ENCODE measurements at places on chromosomes 7 and 10. TPM values are rescaled to one million over a fixed set of nuclear protein-coding genes. Genes with fewer than 3 reads are reported as not detected.

Gene SYT15
- 10.3 TPM for total RNA-seq

Gene SERPINE1
- total RNA-seq: 328 TPM

Gene HOGA1
- total RNA-seq: not detected

Gene AOAH
- total RNA-seq: not detected

Gene LLCFC1
- not detected for total RNA-seq

Gene SCIN
- 1.6 TPM for total RNA-seq

Gene GIMAP5
- not detected for total RNA-seq

Gene GDF2
- not detected for total RNA-seq

GRCh38 chr10:124717911-124718741 lies 26.1 kb downstream of the FAM53B start:
- no peak overlapping the region for H3K27ac ChIP-seq
- H3K36me3 ChIP-seq: peaks cover 3% of the 10 kb centered on the region
- peaks cover 2% of the 10 kb centered on the region for H3K4me1 ChIP-seq
- H3K27me3 ChIP-seq: no peaks in the 10 kb centered on the region
- no peak overlapping the region for H3K4me3 ChIP-seq
- DNase-seq: no peak

- DNase-seq: no peak
- H3K4me3 ChIP-seq: no peak overlapping the region
- H3K4me1 ChIP-seq: no peaks in the 10 kb centered on the region
Observed at GRCh38 chr7:21912305-21912704, 33.4 kb downstream of the CDCA7L start.

DNA sequence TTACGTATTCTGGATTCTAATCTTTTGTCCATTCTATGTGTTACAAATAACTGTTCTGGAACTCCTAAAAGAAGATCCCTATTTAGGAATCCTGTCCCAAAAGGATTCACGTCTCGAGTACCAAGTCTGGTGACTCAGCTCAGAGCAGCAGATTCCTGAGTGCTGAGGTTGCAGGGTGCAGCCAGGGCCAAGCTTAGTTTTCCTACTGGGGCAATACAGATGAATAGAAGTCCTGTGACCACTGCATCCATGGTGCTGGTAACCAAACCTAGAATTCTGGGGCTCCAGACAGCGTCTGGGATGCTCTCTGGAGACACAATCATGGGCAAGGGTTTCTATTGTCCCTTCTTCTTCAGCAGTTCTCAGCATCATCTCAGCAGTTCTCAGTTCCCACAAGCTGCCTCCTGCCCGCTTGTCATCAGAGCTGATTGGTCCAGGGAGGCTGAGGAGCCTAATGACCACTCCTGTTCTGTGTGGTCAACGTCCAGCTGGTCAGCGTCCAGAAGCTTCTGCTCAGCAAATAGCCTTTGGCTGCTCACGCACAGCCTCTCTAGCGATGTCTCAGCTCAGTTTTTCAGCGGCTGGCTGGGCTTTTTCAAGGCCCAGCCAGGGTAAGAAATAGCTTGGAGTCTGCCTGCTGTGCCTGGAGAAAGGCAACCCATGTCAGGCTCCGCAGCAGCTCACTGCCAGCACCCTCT lies 50.4 kb upstream of the C7orf33 start:
- H3K4me1 ChIP-seq: no peaks in the 10 kb centered on the region
- no peaks in the 10 kb centered on the region for H3K27me3 ChIP-seq
- no peak overlapping the region for H3K27ac ChIP-seq
- H3K4me3 ChIP-seq: no peak overlapping the region
- DNase-seq: no peak

DNA sequence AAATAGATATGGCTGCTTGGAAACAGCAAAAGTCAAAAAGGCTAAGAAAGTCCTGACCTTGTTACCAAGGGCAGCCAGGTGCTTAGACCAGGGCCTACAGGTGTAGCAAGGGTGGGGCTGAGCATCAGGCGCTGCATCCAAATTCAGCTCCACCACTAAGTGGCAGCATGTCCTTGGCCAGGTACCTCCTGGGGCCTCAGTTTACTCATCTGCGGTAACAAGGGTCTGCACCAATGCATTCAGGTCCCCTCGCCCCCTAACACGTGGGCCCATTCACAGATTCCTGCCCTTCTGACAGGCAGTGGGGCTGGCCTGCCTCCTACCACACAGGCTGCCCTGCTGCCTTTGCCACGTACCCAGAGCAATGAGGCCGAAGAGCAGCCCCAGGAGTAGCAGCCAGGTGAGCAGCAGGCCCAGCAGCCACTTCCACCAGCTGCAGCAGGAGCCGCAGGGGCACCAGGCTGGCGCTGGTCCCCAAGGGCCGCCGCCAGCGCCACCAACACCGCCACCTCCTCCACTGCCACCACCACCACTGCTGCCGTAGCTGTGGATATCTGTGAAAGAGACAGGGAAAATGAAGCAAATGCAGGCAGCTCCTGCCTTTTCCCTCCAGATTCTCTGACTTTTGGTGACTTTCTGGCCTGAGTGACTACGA lies 28.9 kb downstream of the COL17A1 start:
- peaks cover 4% of the 10 kb centered on the region for H3K27me3 ChIP-seq
- H3K36me3 ChIP-seq: no peaks in the 10 kb centered on the region
- peaks cover 5% of the 10 kb centered on the region for H3K4me1 ChIP-seq
- H3K27ac ChIP-seq: no peak overlapping the region
- H3K4me3 ChIP-seq: no peak overlapping the region

GRCh38 chr7:108167460-108167859 lies 37.3 kb upstream of the LAMB4 start:
- peaks cover 1% of the 10 kb centered on the region for H3K4me1 ChIP-seq
- H3K4me3 ChIP-seq: no peak overlapping the region

DNA sequence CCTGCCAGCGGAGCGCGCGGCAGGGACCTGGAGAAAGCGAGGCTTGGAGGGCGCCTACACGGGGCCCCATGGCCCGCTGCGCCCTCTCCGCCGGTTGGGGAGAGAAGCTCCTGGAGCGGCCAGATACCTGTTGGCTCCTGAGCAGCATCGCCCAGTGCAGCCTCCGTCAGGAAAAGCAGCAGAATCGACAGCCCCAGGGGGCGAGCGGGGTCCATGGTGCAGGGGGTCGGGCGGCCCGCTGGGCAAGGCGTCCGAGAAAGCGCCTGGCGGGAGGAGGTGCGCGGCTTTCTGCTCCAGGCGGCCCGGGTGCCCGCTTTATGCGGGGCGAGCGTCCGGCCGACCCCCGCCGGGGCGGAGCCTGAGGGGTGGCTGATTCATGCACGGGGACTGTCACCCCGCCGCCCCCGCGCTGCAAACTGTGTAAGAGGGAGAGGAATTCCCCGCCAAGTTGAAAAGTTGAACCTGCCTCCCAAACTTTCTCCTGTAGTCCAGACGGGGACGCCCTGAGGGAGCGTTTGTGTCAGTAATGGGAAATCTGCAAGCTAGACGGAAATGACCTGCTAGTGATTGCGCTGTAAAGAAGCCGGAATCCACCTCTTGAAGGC lies at the start of gene TFPI2:
TSS of gene TFPI2 (minus strand) at position 290 of the 605 bp plus-strand sequence. CDS start at position 215, 75 bp downstream.
- peak within 1 kb of the TSS; percentile 85 for H3K27ac ChIP-seq
- no peaks in the 10 kb centered on the region for H3K27me3 ChIP-seq
- peaks cover 22% of the 10 kb centered on the region for H3K4me1 ChIP-seq
- DNase-seq: peak; percentile 85

GRCh38 chr10:88491314-88491713 lies 91.8 kb downstream of the RNLS start:
- no peak for DNase-seq
- H3K27me3 ChIP-seq: peaks cover 16% of the 10 kb centered on the region

DNA sequence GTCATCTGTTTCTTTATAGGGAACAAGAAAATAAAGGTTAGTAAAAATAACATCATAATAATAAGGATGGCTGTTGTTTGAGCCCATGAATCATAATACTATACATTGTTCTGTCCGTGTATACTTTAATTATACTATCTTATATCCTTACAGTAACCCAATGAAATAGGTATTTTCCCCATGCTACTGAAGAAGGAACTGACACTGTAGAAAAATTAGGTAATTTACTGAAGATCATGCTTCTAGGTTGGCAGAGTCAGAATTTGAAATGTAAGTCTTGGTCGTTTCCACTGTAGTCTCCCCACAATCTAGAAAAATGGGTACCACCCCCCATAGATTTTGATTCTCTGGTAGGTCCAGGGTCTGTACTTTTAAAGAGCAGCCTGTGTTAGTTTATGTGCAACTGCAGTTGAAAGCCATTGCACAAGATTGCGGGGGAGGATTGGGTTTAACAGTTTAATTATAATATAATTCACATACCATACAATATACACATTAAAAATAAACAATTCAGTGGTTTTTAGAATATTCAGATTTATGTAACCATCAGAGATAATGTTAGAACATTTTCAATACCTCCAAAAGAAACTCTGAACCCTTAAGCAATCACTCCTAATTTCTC lies 47.7 kb downstream of the SHOC2 start:
- H3K36me3 ChIP-seq: peaks cover 6% of the 10 kb centered on the region
- no peak for DNase-seq
- no peaks in the 10 kb centered on the region for H3K27me3 ChIP-seq
- H3K4me3 ChIP-seq: no peak overlapping the region
- peaks cover 32% of the 10 kb centered on the region for H3K4me1 ChIP-seq
- H3K27ac ChIP-seq: no peak overlapping the region

- no peak overlapping the region for H3K27ac ChIP-seq
- H3K4me3 ChIP-seq: no peak overlapping the region
- H3K27me3 ChIP-seq: no peaks in the 10 kb centered on the region
- no peaks in the 10 kb centered on the region for H3K4me1 ChIP-seq
- no peak for DNase-seq
Observed at GRCh38 chr10:132239126-132240031, 52.6 kb downstream of the DPYSL4 start.

DNA sequence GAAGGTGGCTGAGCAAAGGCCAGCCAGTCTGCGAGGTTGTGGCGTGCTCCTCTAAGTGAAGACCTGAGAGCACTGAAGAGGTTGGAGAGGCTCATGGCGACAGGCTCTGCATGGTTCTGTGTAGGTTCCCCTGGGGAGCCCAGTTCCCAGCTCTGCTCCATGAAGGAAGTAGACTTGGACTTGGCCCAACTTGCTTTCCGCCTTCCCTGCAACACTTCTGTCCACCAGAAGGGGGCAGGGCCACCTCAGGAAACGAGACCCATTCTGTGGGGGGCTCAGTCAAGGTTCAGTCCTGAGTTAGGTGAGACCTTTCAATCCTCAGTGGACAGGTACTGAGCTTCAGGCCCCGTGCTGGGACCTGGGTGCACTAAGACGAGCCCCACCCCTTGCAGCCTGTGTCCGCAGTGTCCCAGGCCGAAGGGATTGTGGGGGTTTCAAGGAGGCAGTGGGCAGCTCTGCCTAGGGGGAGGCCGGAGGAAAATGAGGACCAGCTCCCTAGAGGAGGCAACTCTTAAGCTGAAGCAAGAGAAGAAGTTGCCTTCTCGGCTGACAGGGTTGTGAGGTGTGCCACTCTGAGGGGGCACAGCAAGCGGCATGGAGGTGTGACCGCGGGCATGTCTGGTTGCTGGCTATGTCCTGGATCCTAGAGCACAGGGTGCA lies 15.0 kb upstream of the PCBD1 start:
- H3K36me3 ChIP-seq: no peaks in the 10 kb centered on the region
- H3K4me1 ChIP-seq: no peaks in the 10 kb centered on the region
- no peak for DNase-seq
- peaks cover 28% of the 10 kb centered on the region for H3K27me3 ChIP-seq
- no peak overlapping the region for H3K27ac ChIP-seq

DNA sequence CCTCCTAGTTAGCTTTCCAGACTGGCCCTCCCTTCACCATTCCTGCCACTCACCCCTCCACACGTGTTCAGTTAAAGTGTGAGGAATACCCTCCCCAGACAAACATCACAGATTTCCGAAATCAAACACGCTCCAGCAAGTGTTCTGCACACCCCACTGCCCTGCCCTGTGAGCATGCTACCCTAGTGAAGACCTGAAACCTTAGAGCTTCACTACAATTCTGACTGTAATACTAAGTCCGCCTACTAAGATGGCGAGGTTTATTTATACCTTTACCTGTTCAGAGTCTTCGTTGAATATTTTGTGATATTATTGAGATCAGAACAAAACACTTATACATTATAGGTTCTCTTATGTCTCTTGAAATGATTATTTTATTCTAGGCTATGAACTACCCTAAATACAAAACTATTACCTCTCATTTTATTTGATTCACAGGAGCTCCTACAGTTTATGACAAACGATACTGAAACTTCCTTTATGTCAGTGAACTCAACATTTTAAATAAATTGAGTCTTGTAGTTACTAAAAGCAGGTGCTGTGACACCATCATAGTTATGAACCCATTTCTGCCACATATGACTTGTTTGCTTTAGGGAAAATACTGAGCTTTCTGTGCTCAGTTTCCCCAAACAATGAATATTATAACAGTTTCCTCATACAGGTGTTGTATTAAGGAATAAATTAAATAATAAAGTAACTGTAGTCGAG lies 8.6 kb downstream of the SCIN start:
- no peak for DNase-seq
- no peak overlapping the region for H3K4me3 ChIP-seq
- H3K36me3 ChIP-seq: no peaks in the 10 kb centered on the region
- H3K4me1 ChIP-seq: no peaks in the 10 kb centered on the region
- H3K27me3 ChIP-seq: peaks cover 6% of the 10 kb centered on the region

DNA sequence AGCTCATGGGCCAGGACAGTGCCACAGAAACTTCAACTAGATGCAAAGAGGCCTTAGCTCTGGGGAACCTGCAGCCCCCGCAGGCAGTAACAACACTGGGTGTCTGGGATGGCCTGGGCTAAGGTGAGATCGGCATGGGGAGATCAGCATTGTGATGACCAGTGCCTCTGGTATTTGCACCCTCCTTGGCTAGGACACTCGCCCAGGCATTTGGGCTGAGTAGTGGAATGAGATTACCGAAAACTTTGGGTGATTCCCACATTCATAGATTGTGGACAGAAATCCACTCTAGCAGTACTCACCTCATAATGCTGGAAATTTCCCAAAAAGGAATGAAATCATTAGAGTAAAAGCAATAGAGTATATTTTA lies 70.6 kb upstream of the ZMIZ2 start:
- H3K36me3 ChIP-seq: peaks cover 25% of the 10 kb centered on the region
- H3K27me3 ChIP-seq: no peaks in the 10 kb centered on the region
- H3K27ac ChIP-seq: no peak overlapping the region
- no peak overlapping the region for H3K4me3 ChIP-seq

DNA sequence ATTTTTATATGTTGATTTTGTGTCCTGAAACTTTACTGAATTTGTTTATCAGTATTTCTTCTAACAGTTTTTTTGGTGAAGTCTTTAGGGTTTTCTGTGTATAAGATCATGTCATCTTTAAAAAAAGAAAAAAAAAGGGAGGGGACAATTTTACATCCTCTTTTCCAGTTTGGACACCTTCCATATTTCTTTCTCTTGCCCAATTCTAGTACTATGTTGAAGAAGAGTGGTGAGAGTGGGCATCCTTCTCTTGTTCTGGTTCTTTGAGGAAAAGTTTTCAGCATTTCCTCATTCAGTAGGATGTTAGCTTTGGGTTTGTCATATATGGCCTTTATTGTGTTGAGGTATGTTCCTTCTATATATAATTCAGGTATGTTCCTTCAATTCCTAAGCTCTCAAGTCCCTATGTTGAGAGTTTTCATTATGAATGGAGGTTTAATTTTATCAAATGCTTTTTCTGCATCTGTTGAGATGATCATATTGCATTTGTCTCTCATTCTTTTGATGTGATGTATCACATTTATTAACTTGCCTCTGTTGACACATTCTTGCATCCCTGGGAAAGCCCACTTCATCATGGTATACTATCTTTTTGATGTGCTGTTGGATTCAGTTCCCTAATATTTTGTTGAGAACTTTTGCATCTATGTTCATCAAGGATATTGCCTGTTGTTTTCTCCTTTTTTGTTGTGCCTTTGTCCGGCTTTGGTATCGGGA lies 12.1 kb downstream of the TAS2R40 start:
- no peak overlapping the region for H3K4me3 ChIP-seq
- no peak overlapping the region for H3K27ac ChIP-seq
- H3K36me3 ChIP-seq: peaks cover 11% of the 10 kb centered on the region
- no peaks in the 10 kb centered on the region for H3K27me3 ChIP-seq
- H3K4me1 ChIP-seq: peaks cover 21% of the 10 kb centered on the region

Data from osteocyte (in vitro differentiated cells).